ENCODE measurements at places on chromosomes 1 and 21.

GRCh38 chr1:209769971-209770370 lies 14.1 kb downstream of the TRAF3IP3 start:
- no peak for DNase-seq

DNA sequence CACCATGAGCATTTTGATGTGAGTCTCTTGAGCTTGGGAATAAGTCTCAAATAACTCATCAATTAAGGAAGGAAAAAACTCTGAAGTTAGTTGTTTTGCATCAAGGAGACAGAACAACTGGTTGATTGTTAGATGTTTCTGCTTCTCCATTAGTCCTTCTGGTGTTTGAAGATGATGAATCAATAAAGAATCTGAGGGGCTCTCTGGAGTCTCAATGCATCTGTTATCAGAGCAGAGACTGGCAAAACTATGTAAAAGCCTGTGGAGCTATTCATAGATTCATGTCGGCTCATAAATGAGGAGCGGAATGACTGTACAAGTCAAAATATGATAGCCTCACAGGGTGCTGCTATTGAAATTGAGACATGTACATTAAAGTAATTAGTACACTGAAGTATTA lies 73.3 kb upstream of the ZC3H11B start:
- DNase-seq, result no peak

- no peak for DNase-seq
These were observed 299.5 kb upstream of the FMN2 start for GRCh38 chr1:239792157-239792556.

- peak; percentile 34 for DNase-seq
These were observed 2.3 kb downstream of the TENT5C start for GRCh38 chr1:117608115-117608615.

GRCh38 chr21:16419188-16419921 lies 689.6 kb downstream of the USP25 start:
- no peak for DNase-seq

- DNase-seq, result no peak
These were observed 44.2 kb downstream of the OSBPL9 start for GRCh38 chr1:51661081-51661518.

- DNase-seq, result no peak
These were observed 1.3 kb downstream of the KMO start for GRCh38 chr1:241533326-241534115.

GRCh38 chr1:236173174-236173767 lies 30.9 kb downstream of the GPR137B start:
- no peak for DNase-seq

GRCh38 chr1:150836129-150836773 lies 28.2 kb upstream of the CTSK start:
- no peak for DNase-seq

- DNase-seq, result no peak
These were observed 6.0 kb upstream of the SF3A3 start for GRCh38 chr1:37995751-37996345.

- DNase-seq, result no peak
These were observed 698.5 kb upstream of the BRINP3 start for GRCh38 chr1:191176131-191176530.

- no peak for DNase-seq
These were observed 2.1 kb downstream of the SETDB1 start for GRCh38 chr1:150928286-150928685.

DNA sequence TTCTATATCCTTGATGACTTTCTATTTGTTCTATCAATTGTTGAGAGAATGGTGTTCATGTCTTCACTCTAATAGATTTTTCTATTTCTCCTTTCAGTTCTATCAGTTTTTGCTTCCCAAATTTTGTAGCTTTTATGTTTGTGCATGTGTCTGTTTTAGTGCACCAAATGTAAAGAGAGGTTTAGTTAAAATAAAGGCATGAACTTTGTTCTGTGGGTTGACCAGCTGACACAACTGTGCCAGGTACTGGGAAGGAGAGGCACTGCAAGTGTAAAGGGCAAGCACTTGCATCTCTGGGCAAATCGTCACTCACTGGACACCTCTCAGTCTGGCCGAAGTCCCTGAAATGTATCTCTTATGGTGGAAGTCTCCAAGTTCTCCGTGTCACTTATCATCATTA lies 38.6 kb upstream of the ABCD3 start:
- no peak for DNase-seq

- no peak for DNase-seq
These were observed 71.3 kb upstream of the LRRN2 start for GRCh38 chr1:204756811-204757210.

DNA sequence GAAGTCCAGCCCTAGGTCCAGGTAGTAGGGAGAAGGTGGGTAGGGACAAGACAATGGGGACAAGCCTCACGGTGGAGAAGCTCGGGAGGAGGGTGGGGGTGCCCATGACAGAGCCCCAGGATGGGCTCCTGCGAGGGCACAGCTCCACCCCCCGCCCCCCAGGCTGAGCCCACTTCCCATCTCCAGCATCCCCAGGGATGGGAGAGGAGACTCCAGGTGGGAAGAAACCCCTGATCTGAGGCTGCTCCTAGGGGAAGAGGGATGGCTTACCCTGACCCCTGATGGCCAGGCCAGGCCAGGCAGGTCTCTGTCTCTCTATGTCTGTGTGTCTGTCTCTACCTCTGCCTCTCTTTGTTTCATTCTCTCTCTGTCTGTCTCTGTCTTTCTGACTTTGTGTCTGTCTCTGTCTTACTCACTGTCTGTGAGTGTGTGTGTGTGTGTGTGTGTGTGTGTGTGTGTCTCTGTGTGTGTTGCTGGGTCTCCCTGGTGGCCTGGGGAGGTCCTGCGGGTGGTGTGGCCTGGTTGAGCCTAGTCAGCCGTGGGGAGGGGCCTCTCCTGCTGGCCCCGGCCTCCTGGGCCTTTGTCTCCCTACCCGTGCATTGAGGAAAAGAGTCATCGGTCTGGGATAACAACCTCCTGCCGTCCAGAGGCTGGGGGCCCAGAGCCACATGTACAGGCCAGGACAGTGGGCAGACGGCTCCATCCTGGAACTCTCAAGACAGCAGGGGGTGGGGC lies 45.7 kb downstream of the WNT9A start:
- DNase-seq, result no peak

GRCh38 chr1:209884665-209885117 lies 53.3 kb upstream of the SYT14 start:
- peak; percentile 64 for DNase-seq

DNA sequence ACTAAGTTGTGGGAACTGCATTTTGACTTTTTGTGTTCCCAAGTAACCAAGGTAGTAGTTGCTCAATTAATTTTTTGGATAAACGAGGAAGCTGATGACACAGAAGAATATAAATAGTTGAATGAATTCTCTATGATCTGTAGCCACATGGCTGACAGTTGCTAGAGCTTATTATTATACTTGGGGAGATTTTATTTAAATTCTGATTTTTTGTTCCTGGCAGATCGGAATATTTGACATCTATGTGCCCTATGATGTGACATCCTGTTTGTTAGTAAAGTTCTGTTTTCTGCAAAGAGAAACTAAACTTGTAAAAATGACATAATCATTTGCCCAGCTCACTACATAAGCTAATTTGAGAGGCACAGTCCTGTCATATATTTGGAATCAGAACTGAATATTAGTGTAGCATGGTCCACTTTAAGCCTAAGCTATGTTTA lies 9.7 kb upstream of the LYST start:
- DNase-seq, result no peak

- no peak for DNase-seq
These were observed 65.9 kb downstream of the NDUFS5 start for GRCh38 chr1:39091845-39092645.

DNA sequence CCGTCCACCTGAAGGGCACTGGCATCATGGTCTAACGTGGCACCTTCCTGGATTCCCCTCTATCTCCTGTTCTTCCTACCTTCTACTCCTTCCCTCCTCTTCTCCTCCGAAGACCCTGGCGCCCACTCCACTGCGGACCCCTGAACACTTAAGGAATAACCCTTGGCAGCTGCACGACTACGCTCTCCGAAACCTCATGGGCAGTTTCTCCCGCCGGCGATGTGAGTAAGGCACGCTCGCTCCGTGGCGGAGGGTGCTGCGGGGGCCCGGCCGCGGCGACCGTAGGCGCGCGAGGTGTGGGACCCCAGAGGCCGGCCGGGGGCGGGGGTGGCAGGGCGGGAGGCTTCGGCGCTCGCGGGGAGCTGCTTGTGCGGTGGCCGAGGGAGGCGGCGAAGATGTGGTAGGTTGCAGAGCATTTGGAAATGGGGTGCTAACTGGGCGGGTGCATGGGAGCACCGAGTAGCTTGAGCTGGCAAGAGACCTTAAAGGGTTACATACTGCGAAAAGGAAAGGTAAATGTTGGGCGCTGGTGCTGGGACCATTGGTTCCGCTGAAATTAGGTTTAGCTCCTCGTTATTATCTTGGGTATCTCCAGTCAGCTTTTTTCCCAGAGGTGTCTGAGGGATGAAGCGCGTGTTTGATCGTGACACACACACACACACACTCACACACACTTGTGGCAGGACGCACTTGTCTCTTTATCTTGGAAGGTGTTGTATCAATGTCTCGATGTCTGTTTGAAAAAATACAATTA lies 876 bp downstream of the LRRC7 start:
- DNase-seq, result no peak

GRCh38 chr1:243422362-243422761 lies 166.5 kb downstream of the SDCCAG8 start:
- no peak for DNase-seq

- no peak for DNase-seq
These were observed 41.8 kb downstream of the LRIF1 start for GRCh38 chr1:110921953-110922352.

GRCh38 chr1:91712393-91712792 lies 173.6 kb downstream of the TGFBR3 start:
- DNase-seq, result no peak

DNA sequence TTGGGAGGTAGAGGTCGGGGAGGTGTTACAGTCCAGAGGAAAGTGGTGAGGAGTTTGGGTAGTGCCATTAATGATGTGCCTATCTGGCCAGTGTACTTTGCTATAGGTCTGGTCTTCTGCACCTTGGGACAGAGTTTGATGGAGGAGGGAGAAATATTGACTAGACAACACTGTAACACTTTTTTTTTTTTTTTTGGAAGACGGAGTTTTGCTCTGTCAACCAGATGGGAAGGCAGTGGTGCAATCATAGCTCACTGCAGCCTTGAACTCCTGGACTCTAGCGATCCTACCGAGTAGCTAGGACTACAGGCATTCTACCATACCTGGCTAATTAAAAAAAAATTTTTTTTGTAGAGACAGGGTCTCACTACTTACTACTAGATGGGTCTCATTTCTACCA lies 1.9 kb downstream of the SCP2 start:
- DNase-seq, result no peak

DNA sequence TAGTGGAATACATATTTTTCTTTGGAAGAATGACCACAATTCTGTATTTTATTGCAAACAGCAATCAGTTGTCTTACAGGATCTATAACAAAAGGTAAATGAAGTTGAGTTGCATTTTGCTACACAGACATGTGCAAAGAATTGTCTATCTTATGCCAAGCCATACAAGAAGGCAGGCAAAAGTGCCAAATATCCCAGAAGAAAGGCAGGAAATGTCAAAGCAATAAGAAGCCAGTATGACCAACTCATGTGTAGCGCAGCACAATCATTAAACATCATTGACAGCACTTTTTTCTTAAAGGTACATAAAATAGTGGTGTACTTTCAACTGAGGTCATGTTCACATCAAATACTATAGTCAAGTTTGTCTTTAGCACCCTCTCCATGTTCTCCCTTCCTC lies 42.7 kb downstream of the NIBAN1 start:
- DNase-seq, result no peak

- DNase-seq, result no peak
These were observed 79.0 kb upstream of the KRTAP19-8 start for GRCh38 chr21:31117128-31117916.

- no peak for DNase-seq
These were observed 71.3 kb downstream of the ATP5PO start for GRCh38 chr21:33844104-33844889.

GRCh38 chr1:150971583-150972416 lies 2.8 kb downstream of the CERS2 start:
- no peak for DNase-seq
